ENCODE measurements at places on chromosomes 5 and 9.

GRCh38 chr5:150488519-150489359 is 19.2 kb upstream of the NDST1 start:
- DNase-seq = no peak

DNA sequence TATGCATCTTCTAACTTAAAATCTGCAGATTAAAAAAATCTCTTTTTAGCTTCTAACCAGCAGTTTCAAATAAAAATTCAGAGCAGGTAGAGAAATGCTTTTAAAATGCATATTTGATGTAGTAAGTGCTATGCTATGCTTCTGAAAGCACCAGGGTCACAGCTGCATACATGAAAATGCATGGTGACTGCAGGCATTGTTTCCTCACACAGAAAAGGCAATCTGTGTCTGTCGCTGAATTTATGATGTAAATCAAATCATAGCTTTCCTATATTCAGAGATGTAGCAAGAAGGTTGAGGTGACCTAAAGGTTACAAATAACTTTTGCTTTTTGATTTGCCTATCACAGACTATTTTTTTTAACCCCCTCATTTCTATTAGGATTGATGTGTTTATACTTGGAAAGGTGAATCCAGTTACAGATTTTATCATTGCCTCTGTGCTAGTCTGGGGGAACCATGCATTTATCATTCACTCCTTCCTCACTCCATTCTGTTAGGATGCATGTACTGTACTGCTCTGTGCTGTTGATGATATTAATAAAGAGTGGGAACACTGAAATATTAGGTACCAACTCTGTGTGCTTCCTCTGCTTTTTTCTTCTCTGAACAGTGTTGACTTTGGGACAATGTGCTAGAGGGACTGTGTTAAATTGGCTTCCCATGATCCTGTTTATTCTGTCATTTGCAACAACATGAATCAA is 65.6 kb downstream of the FOCAD start:
- no peak for DNase-seq

- no peak for DNase-seq
These were observed 4.1 kb downstream of the GALNT10 start for GRCh38 chr5:154194345-154195329.

- no peak for DNase-seq
These were observed 200.5 kb upstream of the SLC27A6 start for GRCh38 chr5:128764601-128765310.

DNA sequence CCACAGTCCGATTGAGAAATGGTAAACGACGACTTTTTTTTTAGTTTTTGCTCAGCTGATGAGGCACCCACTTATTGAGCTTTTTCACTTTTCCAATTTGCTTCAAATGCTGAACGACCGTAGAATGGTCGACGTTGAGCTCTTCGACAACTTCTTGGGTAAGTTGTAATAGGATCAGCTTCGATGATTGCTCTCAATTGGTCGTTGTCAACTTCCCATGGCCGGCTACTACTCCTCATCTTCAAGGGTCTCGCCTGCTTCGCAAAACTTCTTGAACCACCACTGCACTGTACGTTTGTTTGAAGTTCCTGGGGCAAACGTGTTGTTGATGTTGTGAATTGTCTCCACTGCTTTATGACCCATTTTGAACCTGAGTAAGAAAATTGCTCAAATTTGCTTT is 35.7 kb downstream of the NSD1 start:
- DNase-seq = no peak
